Bronchial smooth muscle cell (primary cell): ENCODE measurements at places on chromosomes 3 and 15. TPM values are rescaled to one million over a fixed set of nuclear protein-coding genes. Genes with fewer than 3 reads are reported as not detected.

The CGNL1 gene
- total RNA-seq: 0.16 and 0.26 TPM in 2 replicates

The NCKIPSD gene
- 8.4 and 9.4 TPM in 2 replicates for total RNA-seq

The TGM4 gene
- total RNA-seq: under 0.01 TPM in 1 of 2 replicates, not detected in the other

The UBAP1L gene
- 0.95 and 1.5 TPM in 2 replicates for total RNA-seq

The PLSCR4 gene
- total RNA-seq: 13.8 and 25.5 TPM in 2 replicates

The GRM7 gene
- not detected in 2 replicates for total RNA-seq

The CEMIP gene
- total RNA-seq: 27.4 and 78.4 TPM in 2 replicates

The MEIS2 gene
- total RNA-seq: 42.6 and 119 TPM in 2 replicates

The PTPN23 gene
- 15.6 and 16.3 TPM in 2 replicates for total RNA-seq

The CLEC3B gene
- 15.6 and 33.1 TPM in 2 replicates for total RNA-seq

The NEK4 gene
- 11.7 and 23.4 TPM in 2 replicates for total RNA-seq

The AGTR1 gene
- 1.0 and 2.5 TPM in 2 replicates for total RNA-seq

The SLC24A5 gene
- not detected in 2 replicates for total RNA-seq

The ERC2 gene
- total RNA-seq: 0.16 TPM in 1 of 2 replicates, not detected in the other

The DIS3L gene
- total RNA-seq: 22.4 and 34.1 TPM in 2 replicates

The RTP3 gene
- total RNA-seq: not detected in 2 replicates

The SLC38A3 gene
- not detected in 2 replicates for total RNA-seq

The CRELD1 gene
- total RNA-seq: 20.0 and 45.3 TPM in 2 replicates

The FOXP1 gene
- 63.0 and 92.2 TPM in 2 replicates for total RNA-seq

The DUOXA1 gene
- under 0.01 TPM in 2 replicates for total RNA-seq

The GPR149 gene
- not detected in 2 replicates for total RNA-seq

The NEO1 gene
- 11.2 and 15.6 TPM in 2 replicates for total RNA-seq

The THPO gene
- total RNA-seq: 0.16 and 0.52 TPM in 2 replicates

The CHRD gene
- total RNA-seq: 1.1 and 6.1 TPM in 2 replicates

The KLHDC8B gene
- total RNA-seq: 45.7 and 67.5 TPM in 2 replicates

The WDR48 gene
- total RNA-seq: 39.2 and 54.2 TPM in 2 replicates

The MESP1 gene
- total RNA-seq: 0.17 and 0.79 TPM in 2 replicates

The PARP14 gene
- 46.7 and 47.6 TPM in 2 replicates for total RNA-seq

The ZPLD1 gene
- total RNA-seq: under 0.01 TPM in 2 replicates

The SLC22A14 gene
- under 0.01 and 0.17 TPM in 2 replicates for total RNA-seq

The GRIP2 gene
- total RNA-seq: 0.09 and 0.79 TPM in 2 replicates

The PLA2G4B gene
- 0.79 and 2.0 TPM in 2 replicates for total RNA-seq

The NUP210 gene
- total RNA-seq: 0.09 TPM in 1 of 2 replicates, not detected in the other

The NR2F2 gene
- 8.3 and 13.2 TPM in 2 replicates for total RNA-seq

The MB21D2 gene
- total RNA-seq: 3.5 and 5.1 TPM in 2 replicates

The AADAC gene
- total RNA-seq: 0.09 and 0.63 TPM in 2 replicates

The GOLGA8J gene
- total RNA-seq: 0.09 TPM in 1 of 2 replicates, not detected in the other

The WNT5A gene
- 7.3 and 16.4 TPM in 2 replicates for total RNA-seq

The ZDHHC23 gene
- total RNA-seq: 0.43 and 1.1 TPM in 2 replicates

The GRAMD1C gene
- total RNA-seq: 4.9 and 6.8 TPM in 2 replicates

The FOXL2 gene
- total RNA-seq: under 0.01 TPM in 1 of 2 replicates, not detected in the other

The WDR6 gene
- 73.6 and 93.7 TPM in 2 replicates for total RNA-seq

The CTXND1 gene
- not detected in 2 replicates for total RNA-seq

The VPS33B gene
- 11.5 and 12.1 TPM in 2 replicates for total RNA-seq

The CDC25A gene
- total RNA-seq: 0.94 and 1.1 TPM in 2 replicates

The FOXL2NB gene
- total RNA-seq: under 0.01 TPM in 1 of 2 replicates, not detected in the other

The DNAH12 gene
- total RNA-seq: under 0.01 TPM in 2 replicates

The CXCR6 gene
- total RNA-seq: not detected in 2 replicates

The TYRO3 gene
- 11.8 and 16.9 TPM in 2 replicates for total RNA-seq

The RBMS3 gene
- total RNA-seq: 43.2 and 50.8 TPM in 2 replicates

The ASB14 gene
- 0.17 TPM in 1 of 2 replicates, not detected in the other for total RNA-seq

The ZNF860 gene
- 0.09 and 0.32 TPM in 2 replicates for total RNA-seq

The IGSF11 gene
- total RNA-seq: 0.09 TPM in 1 of 2 replicates, not detected in the other

The DOCK3 gene
- total RNA-seq: 0.09 and 0.16 TPM in 2 replicates

The NPAP1 gene
- total RNA-seq: under 0.01 TPM in 1 of 2 replicates, not detected in the other

The RLBP1 gene
- not detected in 2 replicates for total RNA-seq

The RNF168 gene
- 13.2 and 16.7 TPM in 2 replicates for total RNA-seq

The SLC9C1 gene
- total RNA-seq: not detected in 2 replicates
